ENCODE measurements at places on chromosomes 7 and 10.
A peak's percentile ranks its signal among the peaks of the same experiment; 100 is the strongest.

GRCh38 chr10:97782455-97783228 lies 10.8 kb upstream of the SFRP5 start:
- DNase-seq = no peak

DNA sequence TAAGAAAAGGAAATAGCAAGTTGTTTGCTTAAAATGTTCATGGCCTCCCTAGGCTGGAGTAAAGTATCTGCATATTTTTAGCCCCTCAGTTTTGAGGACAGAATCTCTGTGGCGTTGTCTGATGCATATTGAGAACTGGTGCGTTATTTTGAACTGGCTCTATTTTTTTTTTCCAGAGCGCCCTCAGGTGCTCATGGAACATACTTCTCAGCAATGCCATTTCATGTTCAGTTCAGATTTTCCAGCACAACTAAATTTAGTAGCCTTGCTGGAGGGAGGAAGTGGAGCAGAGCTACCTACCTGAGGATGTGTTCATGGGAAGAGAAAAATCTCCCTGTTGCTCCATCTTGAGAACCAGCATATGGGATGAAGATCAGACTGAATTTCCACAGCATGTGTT lies 870.5 kb downstream of the LRMDA start:
- DNase-seq = no peak

- DNase-seq = no peak
Observed at GRCh38 chr10:22343731-22344130, 1.6 kb upstream of the SPAG6 start.

GRCh38 chr7:37354656-37355131 lies 94.0 kb downstream of the ELMO1 start:
- DNase-seq = peak; percentile 41

DNA sequence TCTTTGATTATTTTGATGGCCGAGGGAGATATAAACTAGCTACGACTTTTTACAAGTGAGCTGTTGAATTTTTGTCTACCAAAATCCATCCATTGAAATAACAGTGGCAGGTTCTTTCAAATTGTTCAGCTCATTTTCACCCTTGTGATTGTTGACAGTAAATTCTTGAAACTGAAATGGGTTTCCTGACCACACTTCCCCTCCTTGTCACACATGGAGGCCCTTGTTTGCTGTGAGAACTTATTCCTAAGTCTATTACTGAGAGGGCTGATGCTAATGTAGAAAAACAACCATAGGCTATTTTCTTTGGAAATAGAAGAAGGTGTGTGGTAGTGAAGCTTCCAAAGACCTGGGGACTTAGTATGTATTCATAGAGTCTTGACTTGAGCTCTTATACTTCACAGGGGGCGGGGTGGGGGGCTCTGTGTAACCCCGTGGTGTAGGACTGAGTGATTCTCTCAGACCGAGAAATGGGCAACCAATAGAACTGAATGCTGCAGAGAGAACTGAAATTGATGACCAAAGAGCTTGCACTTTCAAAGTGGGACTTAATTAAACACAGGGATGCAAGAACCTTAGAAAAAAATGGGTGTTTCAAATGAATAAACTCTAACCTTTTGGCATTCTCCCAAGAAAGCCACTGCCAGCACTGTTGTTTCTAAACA lies 718.9 kb downstream of the CCSER2 start:
- no peak for DNase-seq

GRCh38 chr7:131002600-131002999 lies 268.6 kb upstream of the KLF14 start:
- DNase-seq = no peak

DNA sequence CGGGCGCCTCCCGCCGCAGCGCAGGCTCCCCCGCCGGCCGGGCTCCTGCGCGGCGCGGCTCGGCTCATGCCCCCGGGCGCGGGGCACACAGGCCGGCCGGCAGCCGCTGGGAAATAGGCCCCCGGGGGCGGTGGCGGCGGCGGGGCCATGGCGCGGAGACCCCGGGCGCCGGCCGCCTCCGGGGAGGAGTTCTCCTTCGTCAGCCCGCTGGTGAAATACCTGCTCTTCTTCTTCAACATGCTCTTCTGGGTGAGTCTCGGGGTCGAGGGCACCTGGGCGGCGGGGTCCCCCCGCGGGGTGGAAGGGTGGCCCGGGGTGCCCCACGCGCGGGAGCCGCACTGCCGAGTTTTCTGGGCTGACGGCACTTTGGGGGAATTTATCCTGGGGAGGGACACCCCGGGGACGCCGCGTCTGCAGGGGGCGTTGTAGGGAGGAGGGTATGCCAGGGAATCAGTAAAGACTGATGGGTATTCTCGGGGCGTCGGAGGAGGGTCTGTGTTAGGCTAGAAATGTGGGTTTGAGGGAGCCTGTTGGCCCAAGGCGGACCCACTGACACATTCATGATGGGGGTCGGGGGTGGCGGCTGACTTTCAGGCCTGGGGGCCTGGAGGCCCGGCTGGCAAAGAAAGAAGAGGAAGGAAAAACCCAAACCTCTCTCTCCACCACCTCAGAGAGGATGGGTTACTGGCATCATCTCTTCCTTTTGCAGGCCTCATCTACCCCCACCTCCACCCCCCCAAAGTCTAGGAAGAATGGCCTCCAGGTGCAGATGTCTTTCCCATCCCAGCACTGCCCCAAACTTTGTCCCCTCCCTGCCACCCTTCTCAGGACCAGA lies 544 bp downstream of the TSPAN33 start:
- DNase-seq = no peak

DNA sequence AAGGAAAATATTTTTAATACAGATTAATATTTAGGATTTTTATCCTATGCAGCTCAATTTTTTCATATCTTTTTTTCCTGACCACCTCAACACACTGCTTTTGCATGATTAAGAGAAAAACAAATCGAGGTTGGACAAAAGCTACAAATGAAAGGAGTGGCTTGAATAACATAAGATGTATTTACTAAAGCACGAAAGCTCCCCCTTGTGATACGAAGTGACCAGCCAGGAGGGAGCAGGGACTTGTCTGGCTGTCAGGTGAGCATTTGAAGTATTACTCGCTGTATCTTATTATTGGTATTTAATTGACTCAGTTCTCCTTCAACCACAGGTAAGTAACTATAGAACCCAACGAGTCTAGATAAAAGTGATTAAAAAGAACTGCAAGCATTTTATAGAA lies 265.2 kb upstream of the PHF14 start:
- DNase-seq = no peak

DNA sequence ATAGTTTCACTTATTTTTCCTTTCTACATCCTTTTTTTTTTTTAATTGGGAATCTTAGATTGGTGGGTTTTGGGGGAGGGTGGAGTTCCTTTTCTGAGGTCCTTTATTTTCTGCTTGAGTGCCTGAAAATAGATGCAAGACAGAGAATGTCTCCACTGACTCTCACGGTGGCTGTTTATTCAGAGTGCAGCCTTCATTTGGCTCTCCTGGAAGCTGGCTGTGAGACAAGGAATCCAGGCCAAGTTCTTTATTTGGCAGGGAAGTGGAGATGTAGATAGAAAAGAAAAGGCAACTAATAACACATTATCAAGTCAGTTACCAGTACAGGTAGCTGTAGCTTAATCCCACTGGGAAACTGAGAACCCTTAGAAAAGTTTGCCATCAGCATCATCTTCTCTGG lies 118.6 kb downstream of the CNTNAP2 start:
- peak; percentile 4 for DNase-seq

GRCh38 chr10:121102706-121103105 lies 251.5 kb downstream of the WDR11 start:
- no peak for DNase-seq

GRCh38 chr7:50940621-50941020 lies 157.9 kb upstream of the GRB10 start:
- no peak for DNase-seq

DNA sequence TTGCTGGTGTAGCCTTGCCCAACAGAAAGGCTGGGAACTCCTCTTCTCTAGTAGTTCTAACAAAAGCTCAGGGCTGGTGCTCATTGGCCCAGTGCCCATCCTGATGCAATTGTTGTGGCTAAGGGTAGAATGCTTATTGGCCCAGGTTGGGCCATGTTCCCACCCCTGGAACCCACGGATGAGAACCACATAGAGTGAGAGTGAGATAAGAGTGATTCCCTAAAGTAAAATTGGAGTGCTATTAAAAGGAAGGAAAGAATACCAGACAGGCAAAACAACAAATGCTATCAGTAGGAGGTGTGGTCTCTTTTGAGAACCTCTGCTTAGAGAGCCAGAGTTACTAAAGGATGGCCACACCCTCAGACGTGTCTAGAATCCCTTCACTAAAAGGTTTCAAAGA lies 49.2 kb downstream of the LGI1 start:
- DNase-seq = no peak

- DNase-seq = no peak
Observed at GRCh38 chr7:77910124-77910523, 111.6 kb downstream of the PHTF2 start.

- DNase-seq = no peak
Observed at GRCh38 chr7:158458096-158458495, 129.5 kb downstream of the PTPRN2 start.

DNA sequence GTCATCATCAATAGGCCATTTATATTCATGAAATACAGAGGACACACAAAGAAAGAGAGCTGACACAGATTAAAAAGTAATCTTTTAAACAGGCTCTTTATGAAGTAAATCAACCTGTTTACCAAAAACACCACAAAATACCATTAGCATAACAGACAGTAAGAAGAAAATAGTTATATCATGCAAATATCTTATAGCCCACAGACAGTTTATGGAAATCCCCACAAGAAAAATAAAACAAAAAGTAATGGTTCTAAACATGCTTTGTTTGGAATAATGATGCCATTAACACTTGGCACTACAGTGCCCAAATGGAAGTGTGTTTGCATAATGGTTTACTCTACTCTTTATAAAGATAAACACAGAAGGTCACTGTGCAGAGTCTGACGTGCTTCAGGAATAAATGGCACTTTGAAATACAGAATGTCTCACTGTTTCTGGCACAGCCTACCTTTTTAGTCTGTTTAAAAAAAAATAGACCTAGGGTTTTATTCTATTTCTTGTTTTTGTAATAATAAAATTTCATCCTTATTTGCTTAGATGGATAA lies 30.1 kb downstream of the SEMA3D start:
- DNase-seq = no peak

- DNase-seq = no peak
Observed at GRCh38 chr10:58950618-58951017, 225.8 kb upstream of the PHYHIPL start.

DNA sequence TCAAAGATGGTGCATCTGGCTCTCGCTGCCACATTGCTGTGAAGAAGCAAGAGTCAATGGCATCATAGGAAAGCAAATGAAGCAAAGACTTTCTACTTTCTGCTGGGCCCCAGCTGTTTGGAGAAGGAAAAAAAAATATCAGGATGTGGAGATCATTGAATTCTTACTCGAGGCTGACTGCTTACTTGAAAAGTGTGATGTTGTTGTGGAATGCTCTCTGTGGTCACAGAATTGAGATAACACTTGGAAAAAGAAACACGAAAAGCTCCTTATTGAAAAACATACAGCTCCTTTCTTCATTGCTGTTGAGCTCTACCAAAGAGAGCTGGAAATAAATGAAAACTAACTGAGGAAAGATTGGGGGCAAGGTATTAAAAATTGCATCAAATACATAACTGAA lies 157.4 kb upstream of the TBX20 start:
- DNase-seq = no peak

- no peak for DNase-seq
Observed at GRCh38 chr7:155374276-155375252, 76.9 kb downstream of the INSIG1 start.

- DNase-seq = no peak
Observed at GRCh38 chr10:67045404-67045803, 119.6 kb downstream of the LRRTM3 start.

GRCh38 chr7:115097175-115097671 lies 175.3 kb downstream of the MDFIC start:
- DNase-seq = no peak

- DNase-seq = no peak
Observed at GRCh38 chr10:111347386-111348013, 270.7 kb downstream of the ADRA2A start.

- no peak for DNase-seq
Observed at GRCh38 chr7:1883834-1884582, 213.9 kb downstream of the ELFN1 start.

- DNase-seq = no peak
Observed at GRCh38 chr7:80916770-80917741, 1.8 kb downstream of the SEMA3C start.

DNA sequence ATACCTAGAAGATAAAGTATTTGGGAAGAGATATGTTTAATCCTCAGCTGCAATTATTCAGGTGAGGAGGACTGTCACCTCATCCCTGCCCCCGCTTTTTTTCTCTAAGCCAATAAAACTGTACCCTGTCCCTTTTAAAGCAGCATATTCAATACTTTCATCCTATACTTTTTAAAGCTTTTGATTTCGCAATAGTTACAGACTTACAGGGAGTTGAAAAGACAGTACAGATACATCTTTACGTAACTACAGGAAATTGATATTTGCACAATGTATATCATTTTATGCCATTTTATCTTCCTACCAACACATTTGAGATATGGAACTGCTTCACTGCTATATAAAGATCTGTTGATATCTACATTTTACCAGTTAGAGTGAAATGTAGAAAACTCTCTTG lies 47.6 kb downstream of the STK17A start:
- no peak for DNase-seq

GRCh38 chr10:89664203-89664602 lies 19.2 kb upstream of the PANK1 start:
- no peak for DNase-seq

GRCh38 chr10:33178026-33178755 lies 156.3 kb downstream of the NRP1 start:
- DNase-seq = no peak

GRCh38 chr10:93973748-93974445 lies 19.8 kb upstream of the PLCE1 start:
- no peak for DNase-seq

DNA sequence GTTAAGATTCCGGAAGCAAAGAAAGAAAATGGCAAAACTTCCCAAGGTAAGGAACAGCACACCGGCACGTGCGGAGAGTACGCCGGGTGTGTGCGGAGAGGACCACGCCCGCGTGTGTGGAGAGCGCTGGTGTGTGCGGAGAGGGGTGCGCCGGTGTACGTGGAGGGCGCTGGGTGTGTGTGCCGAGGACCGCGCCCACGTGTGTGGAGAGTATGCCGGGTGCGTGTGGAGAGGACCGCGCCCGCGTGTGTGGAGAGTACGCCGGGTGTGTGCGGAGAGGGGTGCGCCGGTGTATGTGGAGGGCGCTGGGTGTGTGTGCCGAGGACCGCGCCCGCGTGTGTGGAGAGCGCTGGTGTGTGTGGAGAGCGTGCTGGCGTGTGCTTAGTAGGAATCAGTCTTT lies 48.6 kb upstream of the DPYSL4 start:
- no peak for DNase-seq

DNA sequence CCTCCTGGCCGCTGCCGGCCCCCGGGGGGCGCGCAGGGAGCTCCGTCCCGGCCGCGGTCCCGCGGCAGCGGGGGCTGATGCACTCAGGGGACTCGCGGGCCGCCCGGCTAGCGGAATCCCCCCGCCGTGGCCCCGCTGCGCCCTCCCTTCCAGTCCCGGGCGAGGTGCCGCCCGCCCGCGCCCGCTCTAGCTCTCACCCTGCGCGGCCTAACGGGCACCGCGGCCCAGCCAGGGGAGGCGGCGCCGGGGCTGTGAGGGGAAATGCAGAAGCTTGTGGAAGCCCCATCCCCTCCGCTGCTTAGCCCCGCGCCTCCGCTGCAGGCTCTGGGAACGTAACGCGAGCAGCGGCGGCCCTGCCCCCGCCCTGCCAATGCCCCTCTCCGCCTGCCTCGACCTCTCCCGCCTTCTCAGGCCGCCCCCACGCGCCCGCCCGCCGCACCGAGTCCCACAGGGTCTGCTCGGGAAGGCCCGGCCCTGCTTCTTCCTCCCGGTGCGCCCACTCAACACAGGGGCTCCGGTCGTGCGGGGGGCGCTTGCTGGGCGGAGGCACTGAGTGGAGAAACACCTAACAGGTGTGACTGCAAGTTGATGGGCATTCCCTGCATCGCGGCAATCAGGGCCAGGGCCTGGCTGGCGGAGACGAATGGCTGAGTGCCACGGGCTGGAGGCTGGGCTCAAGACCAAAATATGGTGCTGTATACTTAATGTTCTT lies 384 bp upstream of the TMEM229A start:
- peak; percentile 84 for DNase-seq

All from hippocampal formation (tissue), 2 donors.